Motor neuron (in vitro differentiated cells): ENCODE measurements at places on chromosomes 4 and X. TPM values are rescaled to one million over a fixed set of nuclear protein-coding genes. Genes with fewer than 3 reads are reported as not detected.
A peak's percentile ranks its signal among the peaks of the same experiment; 100 is the strongest.

DDX53 gene
- 0.09 and 0.10 TPM in 2 replicates for total RNA-seq

UGT2B7 gene
- not detected in 2 replicates for total RNA-seq

CDKL5 gene
- total RNA-seq: 8.6 and 9.3 TPM in 2 replicates

POF1B gene
- total RNA-seq: 0.13 and 0.14 TPM in 2 replicates

PLA2G12A gene
- total RNA-seq: 9.9 and 10.4 TPM in 2 replicates

SLC9A7 gene
- total RNA-seq: 2.7 and 3.2 TPM in 2 replicates

EXOC1L gene
- total RNA-seq: not detected in 2 replicates

XPNPEP2 gene
- 0.08 TPM in 1 of 2 replicates, not detected in the other for total RNA-seq

TLL1 gene
- 0.30 and 0.36 TPM in 2 replicates for total RNA-seq

LDB2 gene
- total RNA-seq: 21.6 and 24.7 TPM in 2 replicates

DUSP9 gene
- total RNA-seq: 0.51 TPM in 1 of 2 replicates, not detected in the other

ZC4H2 gene
- total RNA-seq: 0.34 and 1.2 TPM in 2 replicates

AKAP14 gene
- 0.16 and 0.38 TPM in 2 replicates for total RNA-seq

FAM47E gene
- total RNA-seq: 2.0 and 3.3 TPM in 2 replicates

GRCh38 chr4:10611673-10612072 lies 72.9 kb downstream of the CLNK start:
- ATAC-seq: peak; percentile 53

GRCh38 chr4:169058312-169058711 lies 48.3 kb upstream of the CBR4 start:
- no peak for ATAC-seq

- ATAC-seq: no peak
These were observed 3.4 kb downstream of the GLUD2 start for GRCh38 chrX:121050781-121051180.

DNA sequence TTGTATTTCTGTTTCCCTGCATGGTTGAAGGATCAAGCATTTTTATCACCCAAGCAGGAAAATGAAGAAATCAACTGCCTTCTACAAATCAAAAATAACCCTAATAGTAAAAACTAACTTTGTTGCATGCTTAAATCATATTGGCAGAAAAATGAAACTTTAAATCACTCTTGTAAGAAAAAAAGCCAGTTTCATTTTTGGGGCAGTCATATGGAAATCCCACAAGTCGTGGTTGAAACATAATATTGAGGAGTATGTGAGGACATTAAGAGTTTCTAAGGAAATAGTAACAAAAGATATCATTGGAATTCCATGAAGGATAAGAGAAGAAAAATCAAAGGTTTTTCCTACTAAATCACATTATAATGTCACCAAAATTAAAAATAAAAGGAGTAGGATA lies 8.4 kb downstream of the TEC start:
- ATAC-seq: no peak

DNA sequence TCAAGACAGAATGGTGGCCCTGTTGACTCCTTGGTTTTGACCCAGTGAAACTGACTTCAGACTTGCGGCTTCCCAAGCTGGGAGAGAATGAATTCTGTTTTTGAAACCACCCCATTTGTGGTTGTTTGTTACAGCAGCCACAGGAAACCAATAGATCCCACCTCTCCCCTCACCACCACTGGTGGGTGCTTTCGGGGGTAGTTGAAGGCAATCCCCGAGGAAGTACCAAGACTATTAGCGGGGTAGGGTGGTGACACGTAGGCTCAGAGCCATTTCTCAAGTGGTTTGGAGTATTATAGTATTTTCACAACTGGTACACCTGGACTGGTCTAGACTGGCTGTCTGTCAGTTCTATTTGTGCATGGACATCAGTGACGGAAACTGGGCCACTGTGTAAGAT lies 189.1 kb upstream of the RBPJ start:
- no peak for ATAC-seq

DNA sequence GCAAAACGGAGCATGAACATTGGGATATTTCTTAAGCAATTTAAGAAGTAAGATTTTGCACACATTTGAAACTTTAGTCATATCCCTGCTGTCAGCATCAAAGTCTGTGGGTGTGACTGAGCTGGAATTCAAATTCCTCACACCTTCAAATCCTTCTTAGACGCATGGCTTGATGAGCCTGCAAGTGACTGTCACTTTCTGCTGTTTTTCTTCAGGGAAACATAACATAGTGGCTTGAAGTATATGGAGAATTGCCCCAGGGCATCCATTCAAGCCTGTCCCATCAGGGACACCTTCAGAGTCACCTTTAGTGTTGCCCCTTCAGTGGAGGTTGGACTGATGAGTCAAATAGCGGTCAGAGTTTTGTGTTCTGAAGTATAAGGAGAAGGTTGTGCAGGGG lies 17.4 kb downstream of the FHDC1 start:
- ATAC-seq: no peak

DNA sequence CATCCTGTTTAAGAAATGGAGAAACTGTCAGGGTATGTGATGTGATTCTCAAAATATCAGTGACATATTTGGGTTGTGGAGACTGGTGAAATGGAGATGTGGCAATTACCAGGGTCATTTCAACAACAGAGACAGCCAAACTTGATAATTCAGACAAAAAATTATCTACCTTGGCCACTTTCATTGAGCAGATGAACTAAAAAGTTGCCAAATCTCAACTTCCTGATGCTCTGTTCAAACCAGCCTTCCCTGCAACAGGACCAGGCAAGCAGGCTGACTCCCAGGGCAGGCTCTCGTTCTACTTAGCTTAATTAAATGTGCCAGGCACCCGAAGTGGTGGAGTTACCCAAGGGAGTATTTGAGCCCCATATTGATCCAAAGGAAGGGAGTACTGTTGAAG lies 199.6 kb downstream of the AFF2 start:
- no peak for ATAC-seq

- ATAC-seq: no peak
These were observed 28.0 kb downstream of the ARX start for GRCh38 chrX:24987731-24988130.

GRCh38 chr4:146105464-146105863 lies 70.1 kb upstream of the LSM6 start:
- peak; percentile 58 for ATAC-seq

GRCh38 chr4:87803421-87803820 lies 4.1 kb downstream of the IBSP start:
- ATAC-seq: no peak

GRCh38 chr4:71380788-71381187 lies 42.0 kb downstream of the SLC4A4 start:
- peak; percentile 68 for ATAC-seq

GRCh38 chr4:174177536-174177935 lies 105.9 kb downstream of the FBXO8 start:
- ATAC-seq: no peak

GRCh38 chr4:119025916-119026661 lies 109.5 kb upstream of the MYOZ2 start:
- ATAC-seq: no peak

- no peak for ATAC-seq
These were observed 30.1 kb downstream of the NEIL3 start for GRCh38 chr4:177339477-177340374.

DNA sequence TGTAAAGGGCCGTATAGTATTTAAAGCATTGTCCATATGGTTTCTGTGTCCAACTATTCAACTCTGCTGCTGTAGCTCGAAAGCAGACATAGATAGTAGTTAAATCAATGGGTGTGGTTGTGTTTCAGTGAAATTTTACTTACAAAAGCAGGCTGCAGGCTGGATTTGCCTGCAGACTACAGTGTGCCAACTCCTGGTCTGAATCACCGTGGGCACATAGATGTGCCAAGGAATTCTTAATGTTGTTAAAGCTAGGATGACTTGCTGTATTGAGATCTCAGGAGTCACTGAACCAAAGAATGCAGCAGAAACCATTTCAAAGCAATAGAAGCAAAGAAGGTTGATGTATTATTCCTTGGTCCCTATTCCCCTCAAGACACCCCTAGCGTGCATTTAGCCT lies 379.0 kb downstream of the STIM2 start:
- no peak for ATAC-seq

- ATAC-seq: no peak
These were observed 58.9 kb downstream of the HOPX start for GRCh38 chr4:56622176-56622575.

- ATAC-seq: no peak
These were observed 25.3 kb downstream of the STIM2 start for GRCh38 chr4:26885912-26886274.

DNA sequence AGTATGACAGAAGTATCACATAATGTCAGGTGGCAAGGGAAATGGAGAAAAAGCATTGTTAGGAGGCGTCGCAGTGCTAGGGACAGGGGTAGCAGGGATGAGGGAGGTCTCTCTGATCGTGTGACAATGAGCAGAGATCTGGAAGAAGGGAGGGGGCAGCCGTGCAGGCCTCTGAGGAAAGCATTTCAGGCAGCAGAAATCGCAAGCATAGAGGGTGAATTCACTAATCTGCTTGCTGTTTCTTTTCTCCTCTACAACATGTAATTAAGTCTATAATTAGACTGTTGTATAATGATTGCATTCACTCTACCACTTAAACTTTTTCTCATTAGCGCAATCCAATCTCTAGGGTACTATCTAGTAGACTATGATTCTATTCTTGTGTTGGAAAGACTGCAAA lies 9.1 kb downstream of the CYP4V2 start:
- no peak for ATAC-seq

DNA sequence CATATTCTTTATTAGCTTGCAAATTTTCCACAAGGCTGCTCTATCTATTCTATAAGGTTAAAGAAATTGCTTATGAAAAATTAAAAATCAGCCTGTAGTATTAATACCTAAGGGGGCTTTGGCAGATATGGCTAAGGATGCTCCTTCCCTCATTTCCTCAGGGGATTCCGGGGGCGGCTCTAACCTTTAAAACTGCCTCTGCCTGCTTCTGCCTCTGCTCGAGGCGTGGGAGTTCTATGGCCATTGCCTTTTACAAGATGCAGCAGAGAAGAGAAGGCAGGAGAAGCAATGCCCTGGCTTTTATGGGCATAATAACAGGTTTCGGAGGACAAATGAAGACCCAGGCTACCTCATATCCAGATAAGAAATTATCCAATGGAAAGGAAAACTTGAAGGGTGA lies 8.6 kb upstream of the CDKN2AIP start:
- no peak for ATAC-seq

DNA sequence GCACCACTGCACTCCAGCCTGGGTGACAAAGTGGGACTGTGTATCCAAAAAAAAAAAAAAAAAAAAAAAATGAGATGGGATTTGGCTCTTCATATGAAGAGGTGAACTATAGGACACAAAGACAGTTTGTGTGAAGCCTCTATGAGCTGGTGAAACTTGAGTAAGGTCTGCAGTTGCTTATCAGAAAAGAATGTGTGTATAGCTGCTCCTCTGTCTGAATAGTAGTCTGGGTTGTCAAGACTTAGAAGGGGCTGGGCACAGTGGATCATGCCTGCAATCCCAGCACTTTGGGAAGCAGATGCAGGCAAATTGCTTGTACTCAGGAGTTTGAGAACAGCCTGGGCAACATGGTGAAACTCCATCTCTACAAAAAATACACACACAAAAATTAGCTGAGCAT lies 82.8 kb downstream of the ARSF start:
- no peak for ATAC-seq

- ATAC-seq: no peak
These were observed 6.7 kb downstream of the SULT1B1 start for GRCh38 chr4:69753686-69754085.

DNA sequence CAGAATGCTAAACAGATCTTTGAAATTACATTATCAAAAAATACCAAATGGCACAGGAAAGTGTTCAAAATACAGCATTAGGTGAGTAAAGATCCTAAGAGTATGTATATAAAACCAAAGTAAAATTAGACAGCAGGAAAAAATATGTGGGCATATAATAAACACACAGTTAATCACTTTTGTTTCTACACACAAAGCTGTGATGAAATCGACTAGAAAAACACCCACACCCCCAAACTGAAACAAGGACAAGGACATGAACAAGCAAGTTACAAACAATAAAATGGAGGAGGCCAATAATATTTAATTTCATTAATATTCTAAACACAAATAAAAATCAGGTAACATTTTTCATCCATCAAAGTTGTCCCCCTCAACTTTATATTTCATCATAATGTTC lies 143.2 kb downstream of the FRYL start:
- ATAC-seq: no peak

- no peak for ATAC-seq
These were observed 245.1 kb downstream of the PTTG2 start for GRCh38 chr4:38205261-38205660.

- no peak for ATAC-seq
These were observed 72.5 kb upstream of the GRXCR1 start for GRCh38 chr4:42819863-42820514.

DNA sequence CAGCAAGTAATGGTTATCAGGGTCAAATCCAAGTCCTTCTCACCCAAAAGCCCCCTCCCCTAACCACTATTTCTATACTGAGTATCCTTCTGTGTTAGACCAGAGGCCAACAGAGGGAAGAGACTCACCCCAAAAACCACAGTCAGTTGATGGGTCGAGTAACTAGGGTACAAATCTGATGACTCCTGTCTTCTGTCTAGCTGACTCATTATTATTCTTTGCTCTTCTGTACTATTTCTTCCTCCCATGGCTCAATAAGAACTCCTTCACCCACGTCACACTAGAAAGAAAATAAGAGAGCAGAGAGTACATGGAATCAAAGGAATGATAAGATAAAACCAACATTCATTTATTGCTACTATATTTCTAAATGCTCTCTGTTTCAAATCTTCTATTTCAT lies 2.0 kb downstream of the RAB40A start:
- ATAC-seq: no peak

GRCh38 chrX:136325377-136325776 lies 24.6 kb downstream of the ADGRG4 start:
- no peak for ATAC-seq

GRCh38 chr4:130850019-130850524 lies 1754.1 kb downstream of the C4orf33 start:
- ATAC-seq: no peak

GRCh38 chrX:123590842-123591486 lies 141.9 kb downstream of the THOC2 start:
- no peak for ATAC-seq

- ATAC-seq: no peak
These were observed 4.9 kb upstream of the PRDM8 start for GRCh38 chr4:80192252-80192866.

GRCh38 chrX:103845165-103845653 lies 13.2 kb upstream of the RAB9B start:
- peak; percentile 71 for ATAC-seq

DNA sequence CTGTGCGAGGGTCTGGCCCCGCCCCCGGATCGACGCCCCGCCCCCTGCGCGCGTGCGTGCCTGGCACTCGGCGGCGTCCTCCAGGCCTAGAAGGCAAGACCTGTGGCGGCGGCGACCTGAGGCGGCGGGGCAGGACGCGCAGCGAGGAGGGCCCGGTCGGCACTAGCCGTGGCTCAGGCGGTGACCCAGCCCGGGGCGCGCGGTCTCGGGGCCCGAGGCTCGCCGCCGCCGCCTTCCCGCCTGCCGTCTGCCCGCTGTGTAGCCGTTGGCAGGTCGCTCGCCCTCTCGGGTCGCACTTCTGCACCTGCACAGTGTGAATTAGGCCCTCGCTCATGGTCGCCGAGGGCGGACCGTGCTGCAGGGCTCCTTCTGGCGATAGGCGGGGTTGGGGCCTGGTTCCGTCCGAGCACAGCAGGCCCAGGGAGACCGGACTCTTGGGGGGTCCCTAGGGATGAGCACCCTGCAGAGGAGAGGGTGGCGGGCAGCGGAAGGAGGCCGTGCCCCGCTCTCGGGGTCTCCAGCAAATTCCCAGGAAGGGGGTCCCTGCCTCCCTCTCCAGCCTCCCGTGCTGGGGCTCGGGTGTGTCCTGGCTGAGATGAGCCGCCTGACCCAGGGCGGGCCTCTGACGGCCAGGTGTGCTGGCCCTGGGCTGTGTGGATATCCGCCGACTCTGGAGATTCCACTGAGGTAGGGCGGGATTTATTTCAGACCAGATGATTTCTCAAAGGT lies 557 bp upstream of the FAM53A start:
- ATAC-seq: no peak
